Activated CD8-positive, alpha-beta T cell treated with anti-CD3 and anti-CD28 coated beads, Interleukin-2, amount 10 ng/mL, durations not matched to agents 7 days and 5 days (primary cell): ENCODE measurements at places on chromosomes 7 and 10. TPM values are rescaled to one million over a fixed set of nuclear protein-coding genes. Genes with fewer than 3 reads are reported as not detected.

PSAP gene
- 112 TPM for total RNA-seq

FOXI2 gene
- not detected for total RNA-seq

STAG3 gene
- 20.6 TPM for total RNA-seq

SPDYE5 gene
- not detected for total RNA-seq

HSPA12A gene
- not detected for total RNA-seq

CDHR3 gene
- 0.92 TPM for total RNA-seq

HECW1 gene
- total RNA-seq = not detected

CYP2C8 gene
- not detected for total RNA-seq

PIK3CG gene
- total RNA-seq = 53.1 TPM
